ENCODE measurements at places on chromosomes 4 and X. TPM values are rescaled to one million over a fixed set of nuclear protein-coding genes. Genes with fewer than 3 reads are reported as not detected.

NDP gene
- total RNA-seq: not detected

ETNPPL gene
- 0.67 TPM for total RNA-seq

SLC7A11 gene
- 362 TPM for total RNA-seq

CNKSR2 gene
- total RNA-seq: 2.6 TPM

ZNF157 gene
- not detected for total RNA-seq

RNF128 gene
- total RNA-seq: 3.7 TPM

HMGN5 gene
- total RNA-seq: 1.4 TPM

C4orf51 gene
- not detected for total RNA-seq

DDX53 gene
- not detected for total RNA-seq

WDR17 gene
- total RNA-seq: 4.7 TPM

CCDC158 gene
- not detected for total RNA-seq

ASB11 gene
- 0.33 TPM for total RNA-seq

SRPX2 gene
- total RNA-seq: 5.1 TPM

KLHL34 gene
- total RNA-seq: 0.34 TPM

FAM133A gene
- total RNA-seq: not detected

FDCSP gene
- 183 TPM for total RNA-seq

ADH1B gene
- 0.62 TPM for total RNA-seq

Measured in melanocyte of skin (primary cell).